ENCODE measurements at places on chromosomes 1 and 21. TPM values are rescaled to one million over a fixed set of nuclear protein-coding genes. Genes with fewer than 3 reads are reported as not detected.

ANKRD13C gene
- total RNA-seq, result 9.1 TPM

SLC16A4 gene
- 1.2 TPM for total RNA-seq

NBPF26 gene
- 6.2 TPM for total RNA-seq

LMNA gene
- total RNA-seq, result 836 TPM

CFAP74 gene
- not detected for total RNA-seq

TFF2 gene
- total RNA-seq, result not detected

TRIM45 gene
- 2.7 TPM for total RNA-seq

MAGOH gene
- 33.0 TPM for total RNA-seq

TRIM63 gene
- total RNA-seq, result not detected

SELENOF gene
- total RNA-seq, result 137 TPM
